Left ventricle myocardium inferior (tissue), 1 donor: ENCODE measurements at places on chromosomes 16 and 17. TPM values are rescaled to one million over a fixed set of nuclear protein-coding genes. Genes with fewer than 3 reads are reported as not detected.

- H3K36me3 ChIP-seq: peaks cover 22% of the 10 kb centered on the region
- H3K27ac ChIP-seq: peak overlapping the region; percentile 69
- H3K27me3 ChIP-seq: no peaks in the 10 kb centered on the region
- DNase-seq: no peak
Measured at GRCh38 chr17:75249564-75249963, 11.8 kb downstream of the GGA3 start.

- peaks cover 75% of the 10 kb centered on the region for H3K27me3 ChIP-seq
- peak overlapping the region; percentile 76 for H3K4me3 ChIP-seq
- H3K36me3 ChIP-seq: no peaks in the 10 kb centered on the region
- no peak for DNase-seq
- H3K27ac ChIP-seq: no peak overlapping the region
Measured at GRCh38 chr17:14304773-14305517, 4.1 kb downstream of the HS3ST3B1 start.

DNA sequence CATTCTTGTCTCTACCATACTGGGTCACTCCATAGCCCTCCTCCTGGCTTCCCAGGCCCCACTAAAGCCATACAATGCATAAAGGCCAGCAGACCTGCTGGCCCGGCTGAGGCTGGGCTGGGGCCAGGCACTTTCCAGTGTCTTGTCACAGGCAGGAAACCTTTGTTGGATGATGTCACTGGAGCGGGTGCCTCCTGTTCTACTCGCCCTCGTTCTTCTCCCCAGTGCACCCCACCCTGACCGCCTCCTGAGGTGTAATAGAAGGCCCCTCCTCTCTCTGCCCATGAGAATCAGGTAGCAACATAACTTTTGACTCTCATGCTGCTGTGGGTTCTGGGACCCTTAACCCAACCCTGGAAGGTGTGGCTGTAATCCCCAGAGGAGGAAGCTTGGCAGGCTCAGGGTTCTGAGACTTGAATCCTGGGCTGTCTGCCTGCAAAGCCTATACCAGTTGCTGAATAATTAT is 54.2 kb upstream of the IL34 start:
- peak overlapping the region; percentile 79 for H3K27ac ChIP-seq
- no peaks in the 10 kb centered on the region for H3K27me3 ChIP-seq
- no peak overlapping the region for H3K4me3 ChIP-seq

IL17C gene
- not detected for total RNA-seq
